Hematopoietic multipotent progenitor cell treated with erythropoietin and hydrocortisone succinate and interleukin-3 and kit ligand, for 8 days (in vitro differentiated cells): ENCODE measurements at places on chromosomes 1 and 21.

DNA sequence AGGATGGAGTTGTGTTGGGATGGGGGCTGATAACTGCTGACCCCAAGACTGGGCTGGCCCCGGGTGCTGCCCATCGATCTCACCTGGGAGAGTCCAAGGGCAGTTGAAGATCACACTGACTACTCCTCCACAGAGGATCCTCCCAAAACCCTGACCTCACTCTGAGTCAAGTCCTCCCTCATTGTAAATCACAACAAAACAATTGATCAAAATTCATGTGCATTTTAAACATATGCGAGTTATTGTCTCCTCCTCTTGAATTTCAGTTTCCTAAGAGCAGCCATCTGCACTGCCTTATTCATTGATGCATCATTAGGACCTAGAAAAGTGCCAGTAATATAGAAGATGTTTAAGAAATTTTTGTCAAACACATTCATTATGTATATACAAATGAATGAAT lies 273.6 kb downstream of the C1orf94 start:
- no peak for DNase-seq

GRCh38 chr1:145993618-145994390 lies 2.6 kb downstream of the TXNIP start:
- DNase-seq, result peak; percentile 47

GRCh38 chr1:12056331-12056841 lies 6.7 kb upstream of the TNFRSF8 start:
- DNase-seq, result no peak

DNA sequence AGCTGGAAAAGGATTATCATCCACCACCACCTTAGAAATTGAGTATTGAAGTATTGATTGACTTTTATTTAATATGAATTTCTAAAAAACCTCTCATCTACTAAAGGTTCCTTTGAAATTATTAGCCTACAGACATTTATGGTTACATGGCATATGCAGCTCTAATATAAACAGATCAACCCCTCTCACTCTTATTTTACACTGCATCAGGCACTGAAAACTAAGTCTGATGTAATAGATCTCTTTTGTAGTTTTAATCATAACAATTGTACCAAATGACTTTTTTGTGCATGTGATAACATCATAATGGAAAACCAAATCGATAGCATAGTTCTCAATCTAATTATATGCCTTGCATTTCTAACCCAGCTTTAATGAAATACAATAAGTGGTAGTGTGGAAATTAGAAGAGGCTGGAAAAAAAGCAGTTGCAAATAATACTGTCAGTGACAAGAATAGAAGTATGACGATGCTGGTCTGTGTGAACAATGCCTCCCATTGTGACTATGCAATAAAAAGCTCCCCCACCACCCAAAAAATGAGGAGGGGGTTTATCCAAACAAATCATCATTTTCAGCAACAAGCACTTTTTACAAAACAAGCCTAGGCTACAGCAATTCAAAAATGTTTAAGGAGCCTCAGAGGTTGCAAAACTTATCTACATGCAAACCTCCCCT lies 426.5 kb upstream of the NFIA start:
- no peak for DNase-seq

GRCh38 chr1:209368864-209369598 lies 214.5 kb upstream of the CAMK1G start:
- no peak for DNase-seq

DNA sequence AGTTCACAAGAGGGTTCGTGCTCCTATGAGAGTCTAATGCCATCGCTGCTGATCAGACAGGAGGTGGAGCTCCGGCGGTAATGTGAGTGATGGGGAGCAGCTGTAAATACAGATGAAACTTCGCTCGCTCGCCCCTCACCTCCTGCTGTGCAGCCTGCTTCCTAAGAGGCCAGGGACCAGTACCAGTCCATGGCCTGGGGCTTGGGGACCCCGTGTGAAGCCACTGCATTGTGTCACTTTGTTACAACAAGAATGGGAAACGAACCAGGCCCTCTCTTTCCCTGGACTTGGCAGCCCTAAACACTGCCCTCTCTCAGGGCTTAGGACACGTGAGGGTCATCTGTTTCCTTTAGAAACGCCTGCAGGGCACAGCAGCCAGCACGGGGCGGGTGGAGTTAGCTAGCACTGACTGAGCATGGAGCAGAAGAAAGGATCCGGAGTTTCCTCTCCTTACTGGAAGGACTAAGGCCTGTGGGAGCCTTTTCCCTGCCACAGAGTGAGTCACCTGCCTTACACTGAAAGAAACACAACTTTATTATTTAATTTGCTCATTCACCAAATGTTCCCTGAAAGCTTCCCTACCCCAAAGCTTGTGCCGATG lies 185.2 kb upstream of the TMEM51 start:
- no peak for DNase-seq

DNA sequence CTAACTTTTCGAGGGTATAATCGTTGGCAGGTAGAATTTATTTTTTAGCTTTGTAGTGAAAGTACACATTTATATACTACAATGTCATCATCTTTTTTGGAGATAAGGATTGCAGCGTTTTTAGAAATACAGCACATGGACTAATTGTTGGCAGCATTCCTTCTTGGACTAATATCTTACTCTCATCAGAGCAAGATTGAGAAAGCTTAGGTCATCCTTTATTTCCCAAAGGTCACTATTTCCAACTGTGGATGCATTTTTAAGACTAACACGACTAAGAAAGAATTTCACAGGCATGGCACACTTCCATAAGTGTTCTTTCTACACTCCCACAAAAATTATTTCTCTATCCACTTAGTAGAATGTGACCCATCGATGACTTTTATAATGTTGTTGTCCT lies 732.3 kb downstream of the NCAM2 start:
- DNase-seq, result no peak

DNA sequence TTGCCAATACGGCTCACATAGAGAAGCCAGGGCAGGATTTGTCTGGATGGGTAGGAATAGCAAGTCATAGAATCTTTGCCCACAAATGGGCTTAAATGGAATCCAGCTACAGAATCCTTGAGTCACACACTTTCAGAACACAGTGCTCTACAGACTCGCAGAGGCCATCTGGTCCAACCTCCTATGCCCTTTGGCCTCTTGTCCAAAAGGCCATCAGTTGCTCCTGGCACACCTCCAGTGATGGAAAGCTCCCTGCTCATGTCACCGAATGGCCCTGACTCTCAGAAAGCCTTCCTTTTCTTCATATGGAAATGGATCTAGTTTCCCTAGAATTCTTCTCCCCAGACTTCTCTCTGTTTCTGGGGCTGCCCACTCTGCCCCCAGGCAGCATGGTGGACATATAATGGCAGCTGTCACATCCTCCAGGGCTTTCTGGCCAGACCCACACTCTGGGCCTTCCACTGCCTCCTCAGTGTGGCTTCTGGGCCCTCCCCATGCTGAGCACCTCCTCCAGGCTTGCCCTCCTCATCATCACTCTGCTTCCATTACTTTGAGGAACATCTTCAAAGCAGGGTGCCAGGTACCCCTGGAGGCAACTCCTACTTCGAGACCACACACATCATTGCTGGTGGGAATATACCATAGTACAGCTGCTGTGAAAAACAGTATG lies 33.6 kb upstream of the TRABD2B start:
- no peak for DNase-seq

- no peak for DNase-seq
These were observed 46.1 kb downstream of the SLC44A3 start for GRCh38 chr1:94866164-94866807.

- peak; percentile 24 for DNase-seq
These were observed at the start of gene ZBTB18 for GRCh38 chr1:244050835-244051444. Gene ZBTB18, plus strand, starts transcription at chr1:244051283. Its CDS starts 149 bp downstream, at chr1:244051432.

- DNase-seq, result no peak
These were observed 214.8 kb downstream of the RERE start for GRCh38 chr1:8602471-8603219.

- no peak for DNase-seq
These were observed 176.4 kb upstream of the PALMD start for GRCh38 chr1:99469550-99469971.

GRCh38 chr1:227913764-227914721 lies 33.7 kb downstream of the WNT9A start:
- no peak for DNase-seq

DNA sequence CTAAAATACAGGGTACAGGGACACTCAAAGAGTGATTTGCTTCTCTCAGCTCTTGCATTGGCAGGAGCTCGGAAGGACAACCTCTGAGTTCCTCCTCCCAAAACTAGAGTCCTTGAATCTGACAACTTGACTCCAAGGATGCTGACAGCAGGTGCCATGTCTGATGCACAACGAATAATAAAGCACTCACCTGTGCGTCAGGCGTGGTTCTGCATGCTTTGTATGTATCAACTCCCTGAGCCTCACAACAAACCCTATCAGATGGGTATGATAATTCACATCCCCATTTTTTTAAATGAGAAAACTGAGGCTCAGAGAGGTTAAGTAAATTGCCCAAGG lies 1.4 kb downstream of the LAPTM5 start:
- DNase-seq, result no peak

- DNase-seq, result no peak
These were observed 82.4 kb upstream of the C21orf91 start for GRCh38 chr21:17901458-17902079.
